Left ventricle myocardium inferior (tissue), 1 donor: ENCODE measurements at places on chromosomes 12 and 14. TPM values are rescaled to one million over a fixed set of nuclear protein-coding genes. Genes with fewer than 3 reads are reported as not detected.

CFAP73 gene
- total RNA-seq, result not detected

RD3L gene
- 30.7 TPM for total RNA-seq

DNA sequence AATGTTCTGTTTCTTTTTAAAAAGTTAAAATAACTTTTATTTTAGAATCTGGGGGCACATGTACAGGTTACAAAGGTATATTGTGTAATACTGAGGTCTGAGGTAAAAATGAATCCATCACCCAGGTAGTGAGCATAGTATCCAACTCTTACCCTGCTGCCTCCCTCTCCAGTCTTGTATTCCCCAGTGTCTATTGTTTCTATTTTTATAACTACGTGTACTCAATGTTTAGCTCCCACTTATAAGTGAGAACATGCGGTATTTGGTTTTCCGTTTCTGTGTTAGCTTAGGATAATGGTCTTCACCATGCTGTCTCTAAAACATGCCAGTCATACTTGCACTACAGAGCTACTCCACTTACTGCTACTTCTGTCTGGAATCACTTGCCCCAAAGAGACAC is 8.4 kb downstream of the FBXO33 start:
- no peak for DNase-seq

DNA sequence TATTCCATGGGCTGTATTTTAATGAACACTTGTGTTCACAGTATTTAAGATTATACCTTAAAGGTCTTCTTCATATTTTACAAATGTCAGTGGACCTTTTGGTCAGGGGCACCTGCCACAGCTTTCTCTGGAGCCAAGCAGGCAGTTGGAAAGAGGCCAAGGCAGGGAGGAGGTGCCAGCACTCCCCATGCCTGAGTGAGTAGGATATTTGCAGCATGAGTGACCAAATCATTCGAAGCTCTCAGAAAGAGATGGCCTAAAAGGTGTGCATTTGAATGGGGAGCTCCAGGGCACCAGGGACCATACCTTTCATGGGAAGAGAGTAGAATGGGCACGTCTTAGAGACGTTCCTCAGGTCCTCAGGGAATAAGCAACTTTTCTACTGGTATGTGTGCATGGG is 121.6 kb downstream of the GPR135 start:
- DNase-seq, result peak; percentile 48

DNA sequence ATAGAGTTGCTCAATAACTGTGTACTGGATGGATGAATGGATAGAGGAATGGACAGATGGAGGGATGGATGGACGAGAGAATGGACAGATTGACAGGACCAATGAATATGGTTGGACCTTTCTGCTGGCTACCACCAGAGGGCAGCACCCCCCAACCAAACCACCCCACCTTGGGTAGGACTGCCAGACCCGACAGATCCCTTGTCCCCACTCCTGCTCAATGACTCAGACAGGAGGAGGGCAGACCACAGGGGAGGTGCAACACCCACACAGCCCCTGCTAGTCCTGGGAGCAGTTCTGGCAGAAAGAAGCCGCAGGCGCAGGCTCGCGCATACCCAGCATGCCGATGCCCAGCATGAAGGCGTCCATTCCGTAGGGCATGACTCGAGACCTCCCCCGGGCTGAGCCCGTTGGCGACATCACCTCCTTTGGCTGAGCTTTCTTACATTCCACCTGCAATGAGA is 12.4 kb downstream of the MSI1 start:
- peak; percentile 76 for DNase-seq

DNA sequence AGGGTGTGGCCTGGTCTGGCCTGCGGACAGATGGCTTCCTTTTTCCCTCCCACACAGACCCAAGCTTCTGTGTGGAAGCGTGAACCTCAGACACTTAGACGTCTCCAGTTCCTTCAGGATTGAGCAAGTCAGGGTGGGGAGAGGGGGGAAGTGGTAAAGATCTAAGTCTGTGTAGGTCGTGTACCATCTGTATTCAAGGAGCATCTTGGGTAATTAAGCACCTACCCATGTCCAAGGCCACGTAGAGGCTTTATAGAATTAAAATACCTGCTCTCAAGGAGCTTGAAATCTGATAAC is 1.7 kb downstream of the AVIL start:
- DNase-seq, result peak; percentile 62

DNA sequence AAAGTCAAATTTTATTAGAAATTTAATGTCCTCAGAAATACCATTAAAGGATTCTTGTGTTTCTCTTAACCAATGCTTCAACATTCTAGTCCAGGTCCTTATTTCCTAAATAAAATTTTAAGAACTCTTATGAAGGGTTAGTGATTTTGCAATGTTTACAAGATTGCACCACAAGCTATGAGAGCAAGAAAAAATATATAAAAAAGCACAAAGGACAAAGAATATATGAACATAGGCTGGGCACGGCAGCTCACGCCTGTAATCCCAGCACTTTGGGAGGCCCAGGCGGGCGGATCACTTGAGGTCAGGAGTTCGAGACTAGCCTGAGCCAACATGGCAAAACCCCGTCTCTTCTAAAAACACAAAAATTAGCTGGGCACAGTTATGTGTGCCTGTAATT is 7.7 kb downstream of the RACGAP1 start:
- no peak for DNase-seq

GRCh38 chr14:53547593-53547992 is 394.5 kb upstream of the DDHD1 start:
- no peak for DNase-seq

C12orf54 gene
- total RNA-seq, result not detected

DNA sequence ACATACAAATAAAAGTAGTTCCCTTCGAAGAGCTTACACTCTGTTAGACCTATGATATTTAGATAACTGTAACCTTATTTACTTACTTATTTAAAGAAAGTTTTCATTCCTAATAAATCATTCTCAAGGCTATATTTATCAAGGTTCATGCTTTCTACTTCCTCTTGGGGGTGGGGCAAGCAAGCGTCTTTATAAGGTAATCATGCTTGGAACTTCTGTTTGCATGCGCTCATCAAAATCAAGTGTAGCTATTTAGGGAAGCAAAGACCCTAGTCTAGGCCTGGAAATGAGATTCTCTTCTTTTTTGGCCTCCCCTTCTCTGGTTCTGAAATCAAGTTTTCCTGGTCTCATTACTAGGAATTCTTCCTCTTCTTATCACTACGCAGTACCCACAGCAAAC is 766 bp downstream of the RERG start:
- DNase-seq, result no peak

LIN7A gene
- total RNA-seq, result 11.9 TPM

PTPRB gene
- total RNA-seq, result 38.7 TPM

DNA sequence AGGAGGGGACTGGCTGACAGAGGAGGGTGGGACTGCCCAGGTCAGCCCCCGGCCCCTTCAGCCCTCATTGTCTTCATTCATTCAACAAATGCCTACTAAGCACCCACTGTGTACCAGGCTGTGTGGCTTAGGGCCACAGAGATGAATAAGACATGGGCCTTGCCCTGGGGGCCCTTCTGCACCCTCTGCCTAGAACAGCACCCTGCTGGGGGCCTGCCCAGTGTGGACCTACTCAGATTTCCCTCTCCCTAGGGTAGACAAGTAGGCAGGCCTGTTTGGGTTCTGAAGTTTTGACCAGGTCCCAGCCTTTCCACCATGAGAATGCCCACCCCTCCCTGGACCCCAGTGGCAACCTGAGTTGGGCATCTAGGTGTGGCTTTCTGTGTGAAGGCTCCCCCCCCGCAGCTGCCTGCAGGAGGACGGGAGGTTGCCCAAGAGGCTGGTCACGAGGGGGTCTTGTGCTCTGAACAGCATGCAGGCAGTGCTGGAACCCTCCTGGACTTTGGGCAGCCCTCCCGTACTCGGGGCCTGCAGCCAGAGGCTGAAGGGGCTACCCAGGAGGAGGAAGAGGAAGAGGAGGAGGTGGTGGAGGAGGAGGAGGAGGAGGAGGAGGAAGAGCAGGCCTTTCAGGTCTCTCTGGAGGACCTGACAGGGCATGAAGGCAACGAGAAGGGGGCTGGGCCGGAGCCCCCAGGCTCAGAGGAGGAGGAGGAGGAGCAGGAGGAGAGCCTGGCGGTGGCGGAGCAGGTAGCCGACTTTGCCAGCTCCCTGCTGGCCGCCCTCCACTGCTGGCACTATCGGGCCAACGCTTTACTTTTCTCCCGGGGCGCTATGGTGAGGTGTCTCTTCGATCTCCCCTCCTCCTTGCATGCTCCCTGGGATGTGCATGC is 33.4 kb downstream of the PLEKHG3 start:
- DNase-seq, result no peak

GRCh38 chr12:106883426-106883825 is 72.3 kb upstream of the TMEM263 start:
- no peak for DNase-seq

- no peak for DNase-seq
These were observed 116.8 kb downstream of the GLT1D1 start for GRCh38 chr12:128970110-128970509.

GRCh38 chr12:129629901-129630300 is 273.9 kb downstream of the TMEM132D start:
- DNase-seq, result no peak

TBPL2 gene
- not detected for total RNA-seq

- DNase-seq, result no peak
These were observed 21.9 kb upstream of the FSCB start for GRCh38 chr14:44529026-44529425.

DNA sequence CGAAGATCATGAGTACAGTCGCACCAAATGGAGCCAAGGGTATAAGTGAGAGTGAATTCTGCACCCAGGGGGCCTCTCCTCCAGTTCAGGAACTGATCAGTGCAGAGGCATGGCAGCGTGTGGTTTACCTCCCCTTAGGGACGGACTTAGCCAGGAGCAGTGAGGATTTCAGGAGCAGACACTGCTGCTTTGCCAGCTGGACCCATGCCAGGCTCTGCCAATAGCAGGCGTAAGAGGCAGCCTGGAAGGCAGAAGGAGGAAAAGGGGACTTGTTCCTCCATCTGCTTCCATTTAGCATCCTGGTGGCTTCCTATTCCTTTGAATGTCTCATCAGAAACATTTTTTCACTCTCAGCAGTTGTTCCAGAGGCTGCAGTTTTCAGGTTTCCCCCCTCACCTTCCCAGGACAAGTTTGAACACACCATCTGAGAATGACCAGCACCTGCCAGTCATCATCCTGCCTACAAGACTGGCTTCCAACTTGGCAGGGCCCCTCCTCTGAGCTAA is 137.0 kb upstream of the LMNTD1 start:
- peak; percentile 26 for DNase-seq

KRT73 gene
- not detected for total RNA-seq

GRCh38 chr14:94691660-94692034 is 78.3 kb downstream of the GSC start:
- DNase-seq, result no peak

DNA sequence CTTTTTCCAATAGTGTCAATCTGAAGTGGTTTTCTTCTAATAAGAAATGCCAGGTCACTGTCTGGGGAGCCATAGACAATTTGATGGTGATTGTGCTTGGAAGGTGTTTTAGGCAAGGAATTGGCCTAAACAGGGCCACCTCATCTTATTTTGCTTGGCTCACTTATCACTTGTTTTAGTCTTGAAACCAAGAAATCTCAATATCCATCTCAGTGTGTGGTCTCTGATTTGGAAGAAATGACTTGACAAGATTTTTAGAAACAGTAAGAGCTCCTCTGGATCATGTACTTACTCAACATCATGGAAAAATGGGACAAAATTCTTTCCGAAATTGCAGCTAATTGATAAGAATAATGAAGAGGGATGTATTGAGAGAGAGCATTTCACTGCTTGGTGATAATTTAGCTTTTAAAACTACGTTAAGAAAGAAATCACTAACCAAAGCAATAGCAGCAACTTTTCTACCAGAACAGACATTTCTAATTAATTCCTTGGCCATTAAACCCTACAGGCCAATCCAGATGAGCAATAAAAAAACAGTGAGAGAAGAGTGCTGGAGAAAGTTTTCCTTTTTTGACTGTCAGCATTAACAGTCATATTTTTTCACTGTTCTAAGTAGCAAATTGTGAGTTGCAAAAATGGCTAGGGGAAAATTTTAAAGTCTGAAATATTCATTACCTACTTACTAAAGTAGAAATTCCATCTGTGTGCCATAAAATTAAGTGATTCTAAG is 157.3 kb downstream of the AEBP2 start:
- DNase-seq, result no peak

ZNF605 gene
- total RNA-seq, result 12.9 TPM

- DNase-seq, result no peak
These were observed 172.4 kb upstream of the NTF3 start for GRCh38 chr12:5259523-5259922.

GPR135 gene
- total RNA-seq, result 2.2 TPM

DNA sequence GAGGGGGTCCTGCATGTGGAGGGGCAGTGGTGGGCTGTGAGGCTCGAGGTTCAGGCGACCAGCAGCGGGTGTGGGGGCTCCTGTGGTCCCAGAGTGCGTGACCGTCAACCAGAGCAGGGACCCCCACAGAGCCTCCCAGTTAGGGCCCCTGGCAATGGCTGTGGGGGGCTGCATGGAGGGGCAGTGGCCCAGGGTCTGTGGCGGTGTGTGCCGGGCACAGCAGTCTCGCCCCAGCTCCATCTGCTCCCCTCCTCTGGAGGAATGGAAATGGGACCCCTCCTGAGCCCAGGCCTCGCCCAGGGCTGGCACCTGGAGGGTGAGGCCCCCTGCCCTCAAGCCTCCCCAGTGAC is 210.8 kb upstream of the C14orf180 start:
- DNase-seq, result no peak

DNA sequence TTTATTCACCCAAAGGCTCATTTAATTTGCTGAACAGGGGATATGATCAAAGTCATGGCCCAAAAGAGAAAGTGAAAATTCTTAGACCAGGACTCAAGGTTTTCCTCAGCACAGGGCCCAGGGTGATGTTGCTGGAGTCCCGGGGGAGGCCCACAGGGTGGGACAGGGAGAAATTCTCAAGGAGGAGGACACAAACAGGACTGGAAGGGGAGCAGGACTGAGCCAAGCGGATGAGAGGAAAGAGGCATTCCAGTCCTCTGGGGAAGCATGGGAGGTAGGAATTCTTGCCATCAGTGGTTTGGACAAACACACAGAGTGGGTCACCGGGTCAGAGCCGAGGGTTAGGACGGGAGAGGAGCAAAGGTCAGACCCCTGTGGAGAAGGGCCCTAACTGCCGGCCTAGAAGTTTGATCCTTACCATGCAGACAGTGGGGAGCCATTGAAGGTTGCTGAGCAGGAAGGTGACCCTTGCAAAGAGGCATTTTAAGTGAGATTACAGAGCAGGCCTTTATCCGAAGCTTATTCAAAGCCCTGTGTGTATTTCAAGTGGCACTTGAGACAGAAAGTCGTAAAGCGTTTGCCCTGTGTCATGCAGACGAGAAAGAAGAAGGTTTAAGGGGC is 68.4 kb upstream of the PTGR2 start:
- no peak for DNase-seq

GRCh38 chr12:10741845-10742244 is 18.7 kb upstream of the YBX3 start:
- DNase-seq, result no peak

DNA sequence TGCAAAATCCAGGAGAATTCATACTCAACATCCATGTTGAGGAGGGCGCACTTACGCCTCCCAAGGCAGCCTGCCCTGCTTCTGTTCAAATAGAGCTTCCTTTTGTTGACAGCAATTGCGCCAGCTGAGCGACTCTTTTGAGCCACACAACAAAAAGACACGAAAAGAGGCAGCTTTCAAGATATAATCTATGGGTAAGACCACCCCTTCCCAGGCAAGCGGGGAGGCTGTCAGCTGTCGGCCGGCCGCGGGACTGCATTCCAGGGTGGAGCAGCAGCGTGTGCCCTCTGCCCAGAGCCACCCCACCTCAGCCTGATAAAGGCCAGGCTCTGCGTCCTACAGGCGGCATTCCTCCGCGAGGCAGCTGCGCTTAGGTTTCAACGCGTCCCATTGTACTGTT is 15.8 kb upstream of the STAB2 start:
- peak; percentile 50 for DNase-seq

KCNA5 gene
- 2.6 TPM for total RNA-seq
